Stimulated activated CD4-positive, alpha-beta T cell treated with anti-CD3 and anti-CD28 coated beads, Interleukin-1b, Interleukin-23, amount 100 ng/mL, for 48 hours (primary cell): ENCODE measurements at places on chromosomes 7 and 10.

- no peak for DNase-seq
These were observed 6.1 kb downstream of the PFKFB3 start for GRCh38 chr10:6208799-6209235.

- DNase-seq = no peak
These were observed 97.1 kb upstream of the ARID5B start for GRCh38 chr10:61804414-61804813.

DNA sequence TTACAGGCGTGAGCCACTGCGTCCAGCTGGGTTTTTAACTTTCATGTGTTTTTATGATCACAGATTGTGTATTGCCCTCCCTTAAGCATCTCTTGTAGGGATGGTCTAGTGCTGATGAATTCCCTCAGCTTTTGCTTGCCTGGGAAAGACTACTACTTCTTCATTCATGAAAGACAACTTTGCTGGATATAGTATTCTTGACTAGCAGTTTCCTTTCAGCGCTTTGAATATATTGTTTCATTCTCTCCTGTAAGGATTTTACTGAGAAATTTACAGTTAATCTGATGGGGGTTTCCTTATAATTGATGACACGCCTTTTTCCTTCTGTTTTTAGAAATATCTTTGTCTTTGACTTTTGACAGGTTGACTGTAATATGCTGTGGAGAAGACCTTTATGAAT is 33.2 kb downstream of the STK31 start:
- DNase-seq = no peak

DNA sequence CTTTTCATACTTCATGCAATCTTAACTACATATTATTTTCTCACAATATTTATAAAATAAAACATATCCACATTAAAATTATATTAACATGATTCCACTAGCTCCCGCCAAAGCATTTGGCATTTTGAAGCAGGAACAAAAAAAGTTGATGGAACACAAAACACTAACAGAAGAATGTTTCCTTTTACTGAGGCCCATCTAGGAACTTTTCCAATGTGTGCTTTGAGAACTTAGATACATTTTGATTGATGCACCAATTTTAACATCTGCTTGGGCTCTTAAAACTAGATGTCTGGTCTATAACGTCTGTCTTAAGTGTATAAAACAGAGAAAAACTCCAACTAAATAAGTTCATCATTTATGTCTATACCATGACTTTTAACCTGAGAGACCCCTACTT is 1214.8 kb downstream of the SORCS1 start:
- no peak for DNase-seq

- no peak for DNase-seq
These were observed 561.1 kb upstream of the STEAP1 start for GRCh38 chr7:89593125-89593524.

DNA sequence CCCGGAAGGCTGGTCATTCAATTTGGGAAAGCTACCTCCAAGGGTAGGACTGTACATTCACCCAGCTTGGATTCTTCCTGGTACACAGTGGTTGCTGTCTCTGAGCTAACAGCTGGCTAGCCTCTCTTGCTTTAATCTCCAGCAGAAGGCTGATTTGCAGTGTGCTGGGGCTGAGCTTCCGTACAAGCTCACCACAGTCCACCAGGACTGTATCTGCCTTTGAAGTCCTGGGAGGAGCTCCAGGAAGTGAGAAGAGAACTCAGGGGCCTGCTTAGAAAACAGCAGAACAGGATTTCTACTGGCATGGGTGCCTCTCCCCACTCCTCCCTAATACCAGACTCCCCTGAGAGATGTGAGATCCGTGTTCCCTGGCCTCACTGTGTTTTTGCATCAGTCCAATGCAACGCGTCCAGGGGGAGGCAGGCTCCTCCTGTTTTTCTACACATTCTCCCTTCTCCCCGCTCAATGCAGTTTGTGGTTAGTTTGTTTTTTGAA is 6.6 kb downstream of the AFAP1L2 start:
- DNase-seq = no peak

DNA sequence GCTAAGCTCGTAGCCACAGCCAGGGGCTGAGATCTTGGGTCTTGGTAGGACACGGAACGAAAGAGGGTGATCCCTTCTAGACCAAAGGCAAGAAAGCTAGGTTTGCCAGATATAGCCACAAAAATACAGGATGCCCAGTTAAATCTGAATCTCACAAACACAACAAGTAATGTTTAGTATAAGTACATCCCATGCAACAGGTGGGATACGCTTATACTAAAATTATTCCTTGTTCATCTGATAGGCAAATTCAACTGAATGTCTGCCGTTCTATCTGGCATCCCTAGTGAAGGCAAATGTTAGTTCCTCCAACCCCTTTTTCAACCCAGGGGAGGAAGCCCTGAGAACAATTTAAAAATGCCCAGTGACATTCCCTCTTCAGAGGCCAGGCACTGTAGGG is 131.1 kb upstream of the MGMT start:
- DNase-seq = no peak

DNA sequence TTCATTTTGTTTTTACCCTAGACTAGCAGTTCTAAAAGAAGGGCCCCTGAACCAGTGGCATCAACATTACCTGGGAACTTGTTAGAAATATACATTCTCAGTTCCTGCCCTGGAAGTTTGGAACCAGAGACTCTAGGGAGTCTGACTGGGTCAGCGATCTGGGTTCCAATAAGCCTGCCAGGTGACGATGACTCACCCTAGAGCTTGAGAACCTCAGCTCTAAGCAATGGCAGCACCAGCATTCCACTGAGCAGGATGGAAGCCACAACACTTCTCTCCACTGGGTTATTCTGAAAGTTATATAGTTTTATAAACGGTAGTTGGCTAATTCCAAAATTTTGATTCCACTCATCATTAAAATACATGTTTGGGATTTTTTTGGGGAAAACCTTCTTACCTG is 97.0 kb upstream of the AMPH start:
- no peak for DNase-seq

DNA sequence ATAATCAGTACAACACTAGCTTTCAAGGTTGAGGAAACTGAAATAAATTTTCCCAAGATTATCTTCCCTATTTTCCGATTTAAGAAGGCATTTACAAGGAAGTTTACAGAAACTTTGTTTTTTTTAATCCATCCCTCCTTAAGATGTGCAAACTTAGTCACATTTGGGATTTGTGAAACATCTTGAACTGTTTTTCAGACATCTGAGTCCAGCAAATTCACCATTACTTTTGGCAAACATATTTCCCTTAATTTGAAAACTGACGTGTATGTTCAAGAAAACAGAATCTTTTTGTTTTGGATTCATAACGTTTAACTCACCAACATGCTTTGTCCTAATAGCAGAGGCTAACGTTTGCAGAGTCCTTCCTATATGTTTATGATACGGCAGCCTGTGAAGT is 19.5 kb downstream of the GLI3 start:
- DNase-seq = no peak

DNA sequence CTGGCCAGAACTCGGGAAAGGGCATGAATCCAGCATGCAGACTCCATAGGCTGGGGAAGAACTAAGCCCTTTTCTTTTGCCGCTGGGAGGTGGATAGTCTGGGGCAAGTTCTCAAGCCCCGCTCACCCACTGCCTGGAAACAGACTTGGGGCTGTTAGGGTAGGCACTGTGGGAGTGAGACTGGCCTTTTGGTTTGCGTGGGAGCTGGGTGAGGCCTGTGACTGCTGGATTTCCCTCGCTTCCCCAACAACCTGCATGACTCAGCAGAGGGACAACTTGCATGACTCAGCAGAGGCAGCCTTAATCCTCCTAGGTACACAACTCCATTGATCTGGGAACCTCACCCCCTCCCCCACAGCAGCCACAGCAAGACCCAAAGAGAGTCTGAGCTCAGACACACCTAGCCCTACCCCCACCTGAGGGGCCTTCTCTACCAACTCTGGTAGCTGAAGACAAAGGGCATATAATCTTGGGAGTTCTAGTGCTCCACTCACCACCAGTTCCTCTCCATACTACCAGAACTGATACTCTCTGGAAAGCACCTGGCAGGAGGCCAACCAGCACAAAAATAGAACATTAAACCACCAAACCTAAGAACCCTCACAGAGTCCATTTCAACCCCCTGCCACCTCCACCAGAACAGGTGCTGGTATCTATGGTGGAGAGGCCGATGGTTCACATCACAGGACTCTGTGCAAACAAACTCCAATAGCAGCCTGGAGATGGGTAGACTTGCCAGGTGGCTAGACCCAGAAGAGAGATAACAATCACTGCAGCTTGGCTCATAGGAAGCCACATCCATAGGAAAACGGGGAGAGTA is 81.4 kb upstream of the LAMB4 start:
- no peak for DNase-seq

DNA sequence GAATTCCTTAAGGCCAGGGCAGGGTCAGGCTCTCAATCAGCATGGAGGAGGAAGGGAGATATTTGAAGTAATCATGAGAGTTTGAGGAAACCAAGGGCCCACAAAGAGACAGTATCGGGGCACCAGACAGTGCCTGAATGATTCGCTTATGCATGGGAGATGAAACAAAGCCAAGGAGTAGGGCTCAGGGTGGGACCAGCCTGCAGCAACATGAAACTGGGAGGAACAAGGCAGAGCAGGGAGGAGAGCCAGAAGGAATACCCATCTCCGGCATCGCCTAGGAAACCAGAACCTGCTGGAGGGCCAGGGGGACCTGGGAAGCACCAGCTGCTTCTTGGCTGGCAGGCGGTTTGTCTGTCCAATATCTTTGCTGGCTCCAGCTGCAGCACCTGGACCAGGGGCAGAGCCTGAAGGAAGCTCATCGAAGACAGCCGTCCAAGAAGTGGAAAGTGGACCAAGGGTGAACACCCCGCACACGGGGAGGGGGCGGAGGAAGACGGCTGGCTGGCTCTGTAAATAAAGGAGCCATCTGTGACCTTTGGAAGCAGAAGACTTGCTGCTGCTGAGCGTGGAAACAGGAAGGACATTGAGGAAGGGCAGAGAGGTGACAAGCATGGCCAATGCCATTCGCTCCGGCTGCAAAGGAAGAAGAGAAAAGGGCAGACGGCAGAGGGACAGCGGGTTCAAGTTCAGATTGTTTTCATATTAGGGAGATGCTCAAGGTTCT is 34.4 kb upstream of the ECHDC3 start:
- DNase-seq = no peak

GRCh38 chr10:80741278-80741677 is 203.6 kb downstream of the SH2D4B start:
- DNase-seq = no peak

DNA sequence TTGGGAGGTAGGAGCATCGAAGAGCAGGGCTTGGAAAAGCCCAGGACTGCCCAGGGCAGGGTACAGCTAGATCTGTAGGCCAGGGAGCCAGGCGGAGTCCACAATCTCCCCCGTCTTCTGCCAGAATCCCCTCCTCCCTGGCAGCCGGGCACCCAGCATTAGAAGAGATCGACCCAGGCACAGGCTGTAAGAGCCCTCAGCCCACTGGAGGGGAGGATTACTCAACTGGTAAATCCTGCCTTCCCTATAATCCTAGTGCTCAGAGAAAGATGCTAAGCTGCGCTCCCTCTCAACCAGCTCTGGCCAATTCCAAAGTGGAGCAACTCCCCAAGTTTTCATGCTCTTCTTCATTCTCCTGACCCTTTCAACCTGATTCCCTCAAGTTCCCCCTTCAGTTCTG is 3.2 kb downstream of the SPOCK2 start:
- no peak for DNase-seq

DNA sequence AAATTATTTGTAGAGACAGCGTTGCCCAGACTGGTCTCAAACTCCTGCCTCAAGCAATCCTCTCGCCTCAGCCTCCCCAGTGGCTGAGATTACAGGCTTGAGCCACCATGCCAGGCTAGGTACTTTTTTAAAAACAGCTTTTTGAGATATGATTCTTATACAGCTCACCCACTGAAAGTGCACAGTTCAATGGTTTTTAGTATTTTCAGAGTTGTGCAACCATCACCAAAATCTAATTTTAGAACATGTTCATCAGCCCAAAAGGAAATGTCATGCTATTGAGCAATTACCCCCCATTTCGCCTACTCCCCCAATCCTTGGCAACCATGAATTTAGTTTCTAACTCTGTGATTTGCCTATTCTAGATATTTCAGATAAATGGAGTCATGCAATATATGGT is 73.7 kb downstream of the EVX1 start:
- no peak for DNase-seq

DNA sequence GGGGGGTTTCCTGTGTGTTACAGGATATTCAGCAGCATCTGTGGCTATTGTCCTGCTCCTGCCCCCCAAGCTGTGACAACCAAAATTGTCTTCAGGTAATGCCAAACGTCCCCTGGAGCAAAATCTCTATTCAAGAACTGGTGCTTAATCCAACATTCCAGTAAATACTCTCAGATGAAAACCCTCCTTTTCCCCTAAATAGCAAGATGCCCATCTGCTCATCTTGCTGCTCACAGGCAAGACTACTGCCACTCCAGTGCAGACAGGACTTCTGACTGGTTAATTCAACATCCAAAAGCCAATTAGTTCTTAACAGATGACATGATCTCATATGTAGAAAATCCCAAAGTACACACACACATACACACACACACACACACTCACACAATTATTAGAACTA is 20.5 kb upstream of the JAZF1 start:
- DNase-seq = no peak

DNA sequence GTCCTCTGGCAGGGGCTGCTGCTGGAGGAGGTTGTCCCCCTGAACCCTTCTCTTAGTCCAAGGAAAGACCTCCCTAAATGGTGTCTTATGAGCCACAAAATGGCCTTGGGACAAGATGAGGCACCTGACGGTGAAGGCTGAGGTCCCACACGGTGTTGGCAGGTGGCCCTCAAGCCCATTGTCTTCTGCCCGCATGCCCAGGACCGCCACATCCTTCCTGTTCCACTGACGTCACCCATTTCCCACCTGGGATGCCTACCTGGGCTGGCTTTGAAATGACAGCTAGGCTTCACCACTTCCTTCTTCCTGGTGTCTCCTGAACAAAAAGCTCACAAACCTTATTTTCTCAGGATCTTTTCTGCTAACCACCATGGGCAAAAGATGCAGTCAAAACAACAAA is 2.1 kb upstream of the DMBT1 start:
- DNase-seq = no peak

DNA sequence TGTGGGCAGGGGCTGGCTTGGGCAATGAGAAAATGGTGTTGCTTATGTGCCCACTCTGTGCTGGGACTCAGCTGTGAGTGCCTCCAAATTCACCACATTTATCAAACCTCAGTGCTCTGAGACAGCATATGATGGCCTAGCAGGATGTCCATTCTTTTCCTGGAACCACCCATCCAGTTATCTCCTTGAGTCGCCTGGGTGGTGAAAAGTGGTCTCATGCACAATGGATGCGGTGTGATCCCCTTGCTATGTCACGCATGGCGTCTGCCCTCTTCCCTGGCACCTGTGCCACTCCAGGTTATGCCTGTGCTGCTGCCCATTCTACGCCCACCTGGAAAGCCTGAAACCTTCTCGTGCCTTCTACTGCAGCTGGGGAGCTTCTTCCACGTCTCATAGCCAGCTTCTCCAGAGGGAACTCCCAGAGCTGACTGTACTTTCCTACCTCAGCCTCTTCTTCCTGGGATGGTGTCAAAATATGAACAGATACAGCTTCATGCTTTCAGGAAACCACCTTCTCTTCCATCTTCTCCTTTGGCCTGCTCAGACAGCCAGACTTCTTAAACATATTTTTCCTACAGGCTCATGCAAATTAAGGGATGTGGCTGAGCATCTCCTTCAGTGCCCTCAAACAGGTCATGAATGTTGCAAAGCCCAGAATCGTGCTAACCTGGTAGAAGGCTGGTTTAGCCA is 147.3 kb downstream of the PFKFB3 start:
- DNase-seq = no peak
